ENCODE measurements at places on chromosomes 5 and 9.

GRCh38 chr9:114602620-114603019 is 8.5 kb upstream of the TMEM268 start:
- DNase-seq, result no peak

DNA sequence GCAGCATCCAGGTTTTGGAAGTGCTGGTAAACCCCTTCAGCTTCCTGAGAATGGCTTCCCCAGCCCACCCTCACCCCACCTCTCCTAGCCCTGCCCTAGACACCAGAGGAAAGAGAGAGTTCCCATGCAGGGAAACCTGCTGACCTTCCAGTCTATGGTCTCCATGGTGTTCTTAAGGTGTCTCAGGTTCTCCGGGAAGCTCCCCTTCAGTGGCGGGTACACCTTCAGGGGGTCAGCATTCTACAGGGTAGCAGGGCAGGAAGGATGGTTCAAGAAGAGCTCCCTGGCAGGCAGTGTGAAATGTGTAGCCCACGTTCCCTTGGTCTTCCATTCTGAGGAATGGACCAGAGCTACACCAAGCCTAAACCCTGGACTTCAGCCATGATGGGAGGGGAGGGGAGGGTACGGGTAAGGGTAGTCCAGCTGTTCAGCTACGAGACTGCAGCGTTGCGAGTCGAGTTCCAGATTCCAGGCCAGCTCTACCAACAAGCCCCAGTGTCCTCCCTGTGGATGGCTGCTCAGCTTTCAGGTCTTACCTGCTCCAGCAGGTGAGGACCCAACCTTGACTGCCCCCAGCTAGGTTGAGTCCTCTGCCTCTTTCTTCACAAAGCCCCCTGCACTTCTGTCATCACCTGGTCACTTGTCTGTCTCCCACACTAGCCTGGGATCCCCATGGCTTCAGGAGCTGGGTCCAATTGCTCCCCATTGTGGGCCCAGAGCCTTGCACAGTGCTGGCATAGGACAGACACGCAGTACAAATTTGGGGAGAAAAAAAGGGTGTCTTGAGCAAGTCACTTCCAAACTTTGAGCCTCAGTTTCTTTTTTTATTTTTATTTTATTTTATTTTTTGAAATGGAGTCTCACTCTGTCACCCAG is 7.5 kb downstream of the CD74 start:
- no peak for DNase-seq

- no peak for DNase-seq
Observed at GRCh38 chr5:118006219-118006618, 982.1 kb downstream of the DTWD2 start.

GRCh38 chr9:15079989-15080388 is 169.8 kb upstream of the FREM1 start:
- no peak for DNase-seq

GRCh38 chr5:152309926-152310450 is 95.1 kb downstream of the NMUR2 start:
- DNase-seq, result no peak

GRCh38 chr5:123545506-123545905 is 33.5 kb downstream of the CSNK1G3 start:
- DNase-seq, result no peak

DNA sequence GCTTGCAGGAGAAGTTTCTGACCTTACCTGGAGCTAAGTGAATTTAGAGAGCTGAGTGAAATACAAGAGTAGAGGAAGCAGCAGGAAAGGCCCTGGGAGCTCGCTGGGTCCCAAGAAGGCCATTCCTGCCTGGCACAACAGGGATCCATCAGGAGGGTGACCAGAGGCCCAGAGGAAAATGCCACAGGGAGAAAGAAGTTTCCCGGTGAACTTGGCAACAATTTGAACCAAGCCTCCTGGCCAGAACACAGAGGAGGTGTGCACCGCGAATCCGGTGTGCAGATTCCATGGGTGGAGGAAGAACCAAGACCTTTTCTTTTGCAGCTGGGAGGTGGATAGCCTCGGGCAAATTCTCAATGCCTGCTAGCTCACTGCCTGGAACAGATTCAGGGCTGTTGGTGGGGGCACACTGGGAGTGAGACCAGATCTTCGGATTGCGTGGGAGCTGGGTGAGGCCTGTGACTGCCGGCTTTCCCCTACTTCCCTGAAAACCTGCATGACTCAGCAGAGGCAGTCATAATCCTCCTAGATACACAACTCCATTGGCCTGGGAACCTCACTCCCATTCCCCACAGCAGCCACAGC is 1850.9 kb upstream of the NUDT12 start:
- no peak for DNase-seq

DNA sequence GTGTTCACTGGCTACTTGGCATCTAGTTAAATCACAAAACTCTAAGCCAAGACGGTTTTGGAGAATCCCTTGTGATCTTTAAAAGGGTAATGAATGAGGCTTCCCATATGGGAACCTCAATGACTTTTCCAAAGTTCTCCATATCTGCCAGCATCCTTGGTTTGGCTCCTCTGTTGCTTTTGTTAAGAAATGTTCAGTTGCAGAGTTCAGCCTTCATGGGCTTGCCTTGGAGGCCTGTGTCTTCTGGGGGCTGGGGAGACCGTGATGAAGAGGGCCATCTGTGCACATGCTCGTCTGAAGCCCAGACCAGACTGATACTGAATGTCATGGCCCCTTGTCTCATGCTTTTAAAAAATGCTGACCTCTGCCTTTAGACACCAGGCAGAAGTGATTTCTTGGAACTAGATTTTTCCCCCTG is 84.3 kb downstream of the RAI14 start:
- no peak for DNase-seq

DNA sequence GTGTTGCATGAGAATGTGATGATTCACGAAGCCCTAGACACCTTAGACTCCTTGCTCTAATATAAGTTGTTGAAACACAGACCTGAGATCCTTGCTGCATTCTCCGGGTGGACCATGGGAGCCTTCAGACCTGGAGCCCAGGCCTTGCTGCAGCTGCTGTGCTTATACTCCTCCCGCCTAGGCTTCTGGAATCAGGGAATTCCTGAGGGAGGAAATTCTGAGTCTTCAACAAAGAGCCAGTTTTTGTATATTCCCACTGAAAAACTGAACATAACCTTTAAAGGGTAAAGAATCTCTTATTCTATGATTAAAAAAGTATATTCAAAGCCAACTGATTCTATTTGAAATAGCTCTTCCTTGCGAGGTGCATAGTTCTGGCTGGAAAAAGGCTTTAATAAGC is 245.1 kb upstream of the ELAVL2 start:
- DNase-seq, result no peak

DNA sequence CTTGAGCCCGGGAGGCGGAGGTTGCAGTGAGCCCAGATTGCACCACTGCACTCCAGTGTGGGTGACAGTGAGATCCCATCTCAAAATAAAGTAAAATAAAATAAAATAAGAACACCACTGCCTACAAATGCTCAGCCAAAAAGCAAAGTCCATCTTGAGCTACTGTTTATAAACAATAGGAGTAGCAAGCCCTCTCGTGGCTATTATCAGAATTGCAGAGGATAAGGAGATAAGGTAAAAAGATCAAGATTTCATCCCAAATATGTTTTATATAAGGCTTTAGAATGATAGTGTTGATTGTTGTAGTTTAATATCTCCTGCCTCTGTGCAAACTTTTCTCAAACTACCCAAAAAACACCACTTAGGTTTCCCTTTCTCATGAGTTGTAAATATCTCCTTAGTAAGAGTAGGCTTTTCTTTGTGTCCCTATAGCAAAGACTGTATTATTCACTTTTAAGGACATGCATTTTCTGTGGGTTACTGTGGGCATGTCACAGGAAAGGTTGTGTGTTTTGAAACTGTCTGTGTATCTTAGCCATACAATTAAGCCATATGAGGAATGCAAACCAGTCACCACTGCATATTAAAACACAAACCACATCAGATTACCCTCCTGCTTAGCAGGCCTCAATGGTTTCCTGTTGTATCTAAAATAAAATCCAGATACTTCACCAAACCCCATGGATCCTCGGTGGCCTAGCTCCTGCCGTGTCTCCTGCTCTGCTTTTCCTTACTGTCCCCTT is 31.8 kb upstream of the CKS2 start:
- no peak for DNase-seq

DNA sequence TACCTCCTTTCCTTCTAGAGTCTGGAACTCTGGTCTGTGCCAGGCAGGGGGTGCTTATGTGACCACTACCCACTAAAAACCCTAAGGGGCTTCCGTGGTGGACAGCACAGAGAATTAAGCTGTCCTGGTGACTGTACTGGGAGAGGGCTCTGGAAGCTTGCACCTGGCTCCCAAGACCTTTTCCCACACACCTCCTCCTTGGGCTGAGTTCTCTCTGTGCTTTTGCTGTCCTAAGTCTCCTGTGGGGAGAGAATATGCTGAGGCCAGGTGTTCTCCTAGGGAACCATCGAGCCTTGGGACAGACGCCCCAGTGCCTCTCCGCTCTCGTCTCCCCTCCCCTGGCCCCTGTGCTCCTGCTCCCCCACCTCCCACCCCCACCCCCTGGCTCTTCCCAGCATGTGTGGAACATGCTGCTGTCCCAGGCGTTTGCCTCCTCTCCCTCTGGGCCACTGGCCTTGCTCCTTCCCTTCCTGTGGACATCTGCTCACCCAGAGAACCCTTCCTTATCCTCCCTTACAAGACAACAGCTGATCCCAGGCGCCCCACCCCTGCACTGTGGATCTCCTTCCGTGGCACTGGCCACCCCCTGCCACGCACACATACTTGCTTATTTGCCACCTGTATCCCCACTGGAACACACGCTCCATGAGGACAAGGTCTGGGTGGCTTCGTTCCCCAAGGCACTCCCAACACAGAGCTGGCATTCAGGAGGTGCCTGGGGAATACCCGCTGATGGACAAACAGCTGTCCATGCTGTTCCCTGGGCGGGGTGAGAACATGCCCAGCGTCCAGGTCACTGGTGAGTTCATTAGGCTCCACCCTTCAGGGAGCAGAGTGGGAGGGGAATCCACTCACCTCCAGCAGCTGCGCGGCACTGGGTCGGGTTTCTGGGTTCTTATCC is 83.0 kb downstream of the STK10 start:
- DNase-seq, result no peak

DNA sequence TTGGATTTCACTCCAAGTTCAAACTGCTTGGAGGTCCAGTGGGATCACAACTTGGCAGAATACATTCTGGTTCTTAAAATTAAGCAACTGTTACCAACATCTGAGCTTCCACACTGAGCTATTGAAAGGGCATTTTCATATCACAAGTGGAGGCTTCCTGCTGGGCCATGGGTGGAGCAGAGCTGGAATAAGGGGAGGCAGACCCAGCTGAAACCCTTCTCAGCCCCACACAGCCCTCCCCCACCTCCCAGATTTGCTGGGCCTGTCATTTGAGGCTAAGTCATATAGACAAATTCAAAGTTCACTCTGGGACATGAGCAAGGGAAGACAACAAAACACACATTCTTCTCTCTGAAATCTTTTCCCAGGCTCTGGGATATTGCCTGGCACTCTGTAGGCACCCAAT is 79.9 kb downstream of the ACTL7B start:
- no peak for DNase-seq

DNA sequence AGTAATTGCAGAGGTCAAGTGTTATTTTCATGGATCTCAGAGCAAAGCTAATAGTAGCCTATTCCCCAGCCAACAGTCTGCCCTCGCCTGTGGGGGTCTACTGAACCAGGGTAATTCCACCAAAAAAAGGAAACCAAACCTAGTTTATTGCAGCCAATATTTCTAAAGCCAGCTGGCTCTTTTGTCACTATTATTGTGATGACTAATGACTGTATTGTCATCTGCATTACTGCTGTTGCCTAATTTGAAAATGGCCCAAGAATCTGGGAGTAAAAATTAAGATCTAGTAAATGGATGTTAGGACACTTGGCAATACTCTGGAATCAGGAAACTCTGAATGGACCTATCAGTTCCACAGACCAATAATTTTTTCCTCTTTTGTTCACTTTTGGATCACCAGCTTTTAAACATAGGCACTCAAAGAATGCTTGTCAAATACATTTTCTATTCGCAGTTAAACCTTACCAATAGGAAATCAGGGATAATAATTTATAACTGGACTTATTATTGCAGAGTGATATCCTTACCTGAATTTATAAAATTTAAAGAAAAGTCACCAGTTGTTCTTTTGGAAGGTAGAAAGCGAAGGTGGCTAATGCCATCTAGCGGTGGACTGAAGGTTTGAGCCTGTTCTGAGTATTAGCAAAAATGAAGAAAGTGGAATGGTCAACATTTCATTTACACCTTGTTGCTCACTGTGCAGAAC is 69.2 kb downstream of the SYK start:
- DNase-seq, result no peak

- no peak for DNase-seq
Observed at GRCh38 chr9:134522502-134522848, 119.1 kb upstream of the COL5A1 start.

GRCh38 chr5:24547132-24547531 is 97.6 kb downstream of the CDH10 start:
- DNase-seq, result no peak

DNA sequence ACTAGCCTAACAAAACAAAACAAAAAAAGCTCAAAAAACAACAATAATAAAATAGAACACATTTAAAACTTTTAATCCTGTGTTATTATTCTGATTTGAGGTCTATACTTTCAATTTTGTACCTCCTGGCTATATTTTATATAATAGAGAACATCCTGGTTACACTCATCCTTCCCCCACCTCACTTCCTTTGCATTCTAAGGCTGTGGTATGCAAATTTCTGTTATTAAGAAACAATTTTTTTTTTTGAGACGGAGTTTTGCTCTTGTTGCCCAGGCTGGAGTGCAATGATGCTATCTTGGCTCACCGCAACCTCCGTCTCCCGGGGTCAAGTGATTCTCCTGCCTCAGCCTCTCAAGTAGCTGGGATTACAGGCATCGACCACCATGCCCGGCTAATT is 3.1 kb upstream of the RPL37 start:
- no peak for DNase-seq

DNA sequence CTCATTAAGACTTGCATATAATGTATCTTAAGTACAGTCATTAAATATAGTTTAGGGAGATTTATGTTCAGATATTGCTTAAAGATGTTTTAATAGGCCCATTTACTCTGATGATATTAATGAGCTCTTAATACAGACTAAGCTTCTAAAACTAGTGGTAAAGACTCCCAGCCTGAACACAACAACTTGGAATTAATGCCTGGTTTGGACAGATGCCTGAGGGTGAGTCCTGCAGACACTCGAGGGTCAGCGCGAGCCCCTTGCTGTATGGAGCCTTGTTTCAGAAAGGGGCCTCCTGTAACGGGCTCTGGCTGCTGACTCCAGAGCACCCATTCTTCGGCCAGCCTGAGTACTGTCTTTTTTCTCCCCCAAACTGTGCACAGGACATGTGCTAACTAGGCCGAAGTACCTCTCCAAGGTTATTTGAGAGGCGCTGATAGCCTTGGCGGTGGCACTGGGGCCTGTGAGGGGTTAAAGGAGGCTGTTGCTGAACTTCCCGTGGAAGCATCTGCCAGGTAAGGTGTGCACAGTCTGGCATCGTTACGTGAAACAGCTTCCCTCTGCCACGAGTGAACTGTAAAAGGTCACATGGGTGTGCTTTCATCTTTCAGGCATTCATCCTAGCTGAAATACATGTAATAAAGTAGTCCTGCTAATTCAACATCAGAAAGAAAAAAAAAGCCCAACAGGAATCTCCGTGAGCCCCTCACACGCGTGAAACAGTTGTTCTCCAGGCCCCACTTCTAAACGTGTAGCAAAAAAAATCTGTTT is 113.4 kb downstream of the MVB12B start:
- no peak for DNase-seq
